ENCODE measurements at places on chromosomes 11 and 22.

GRCh38 chr11:30635401-30635989, 49.3 kb upstream of the MPPED2 start:
- no peak for DNase-seq

- DNase-seq: no peak
These were observed 134.1 kb downstream of the COMMD9 start for GRCh38 chr11:36155124-36155561.

DNA sequence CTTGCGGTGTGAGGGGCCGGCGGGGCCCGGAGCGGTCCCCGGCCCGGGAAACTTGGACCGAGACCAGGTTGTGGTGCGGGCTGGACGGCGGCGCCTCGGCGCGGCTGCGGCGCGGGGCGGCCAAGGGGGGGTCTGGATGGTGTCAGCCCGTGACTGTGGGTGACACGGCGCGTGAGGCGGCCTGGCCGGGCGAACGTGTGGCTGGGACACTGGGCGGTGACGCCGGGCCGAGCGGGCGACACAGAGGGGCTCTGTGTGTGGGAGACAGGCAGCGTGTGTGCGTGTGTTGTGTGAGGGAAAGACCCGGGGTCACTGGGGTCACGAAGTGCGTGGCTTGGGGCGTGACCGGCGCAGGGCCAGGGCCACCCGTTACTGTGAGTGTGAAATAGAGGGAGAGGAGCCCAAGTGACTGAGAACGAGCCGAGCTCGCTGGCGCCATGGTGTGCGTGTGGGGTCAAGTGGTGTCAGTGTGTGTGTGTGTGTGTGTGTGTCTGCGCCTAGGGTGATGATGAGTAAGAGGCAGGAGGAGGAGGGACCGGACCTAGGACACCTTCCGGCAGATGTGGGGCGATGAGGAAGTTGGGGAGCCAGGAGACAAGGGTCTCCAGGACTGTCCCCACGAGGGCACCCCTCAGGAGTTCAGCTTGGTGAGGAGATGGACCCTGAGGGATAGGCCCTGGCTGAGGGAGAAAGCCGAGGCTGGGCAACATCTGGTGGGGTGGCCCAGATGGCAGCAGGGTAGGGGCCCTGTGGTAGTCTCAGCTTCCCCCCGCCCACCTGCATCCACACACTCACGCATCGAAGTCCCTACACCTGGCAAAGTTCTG, 817 bp downstream of the RELT start:
- DNase-seq: peak; percentile 36

- DNase-seq: no peak
These were observed 139.8 kb downstream of the CCDC81 start for GRCh38 chr11:86514453-86514852.

DNA sequence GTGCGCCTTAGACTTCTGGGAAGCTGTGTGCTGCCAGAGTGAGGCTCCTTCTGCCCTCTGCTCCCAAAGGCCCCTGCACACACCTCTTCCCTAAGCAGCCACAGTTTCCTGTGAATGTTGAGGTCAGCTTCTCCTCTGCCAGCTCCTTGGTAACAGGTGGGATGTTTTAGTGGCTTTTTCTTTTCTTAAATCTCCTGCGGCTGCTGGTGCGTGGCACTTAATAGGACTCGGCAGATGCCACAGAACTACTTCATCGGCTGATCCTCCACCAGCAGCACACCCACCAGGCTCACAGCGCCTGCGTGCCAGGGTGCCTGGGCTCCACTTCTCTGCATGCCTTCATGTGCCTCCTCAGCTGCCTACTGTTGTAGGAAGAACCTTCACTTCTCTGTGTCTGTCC, 87.8 kb downstream of the RCN1 start:
- DNase-seq: no peak

GRCh38 chr11:64772303-64773018, 5.9 kb downstream of the SF1 start:
- DNase-seq: no peak

DNA sequence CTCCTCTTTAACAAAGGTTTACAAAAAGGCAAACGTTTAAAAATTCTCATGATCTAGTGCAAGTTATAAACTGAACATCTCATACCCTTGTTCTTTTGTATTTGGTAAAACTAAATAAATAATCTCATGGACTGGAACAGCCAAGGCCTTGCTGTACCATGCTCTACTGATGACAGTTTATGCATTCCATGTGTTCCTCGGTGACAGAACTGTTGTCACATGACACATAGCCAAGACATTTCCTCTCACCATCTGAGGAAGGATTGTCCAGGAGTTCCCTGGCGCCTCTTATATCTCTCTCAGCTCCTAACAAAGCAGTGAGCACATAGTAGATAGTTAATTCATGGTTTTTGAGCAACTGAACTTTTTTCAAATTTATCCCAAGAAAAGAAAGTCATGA, 12.6 kb downstream of the CCDC83 start:
- DNase-seq: no peak

GRCh38 chr11:101880222-101880621, 34.6 kb upstream of the CEP126 start:
- no peak for DNase-seq

DNA sequence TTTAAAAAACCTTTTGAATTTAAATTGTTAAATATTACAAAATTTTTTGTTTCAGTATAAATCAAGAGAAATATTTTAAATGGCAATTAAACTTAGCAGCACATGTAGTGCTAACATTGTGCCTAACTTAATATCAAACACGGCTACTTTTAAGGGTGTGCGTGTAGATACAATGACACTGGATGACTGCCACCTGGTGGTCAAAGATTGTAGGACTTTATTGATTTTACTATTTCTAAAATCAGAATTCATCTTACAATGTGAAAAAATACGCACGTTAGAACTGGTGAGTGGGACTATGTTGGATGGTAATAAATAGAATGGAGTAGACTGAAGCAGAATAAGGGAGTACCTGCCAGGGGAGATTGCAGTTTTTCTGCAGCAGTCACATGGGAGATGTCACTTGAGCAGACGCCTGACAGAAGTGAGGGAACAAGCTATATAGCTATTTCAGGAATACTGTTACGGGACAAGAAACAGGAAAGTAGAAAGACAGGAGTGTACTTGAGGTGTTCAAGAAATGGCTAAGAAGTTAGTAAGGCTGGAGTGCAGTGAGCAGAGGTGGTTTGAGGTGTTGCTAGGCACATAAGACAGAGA, 52.9 kb downstream of the UVRAG start:
- DNase-seq: no peak
